ENCODE measurements at places on chromosomes 12 and 14.

GRCh38 chr12:105567061-105567460 lies 236.6 kb downstream of the C12orf75 start:
- no peaks in the 10 kb centered on the region for H3K27me3 ChIP-seq
- no peak overlapping the region for H3K27ac ChIP-seq
- no peak overlapping the region for H3K4me3 ChIP-seq
- H3K36me3 ChIP-seq = no peaks in the 10 kb centered on the region
- DNase-seq = no peak
- peaks cover 4% of the 10 kb centered on the region for H3K4me1 ChIP-seq

DNA sequence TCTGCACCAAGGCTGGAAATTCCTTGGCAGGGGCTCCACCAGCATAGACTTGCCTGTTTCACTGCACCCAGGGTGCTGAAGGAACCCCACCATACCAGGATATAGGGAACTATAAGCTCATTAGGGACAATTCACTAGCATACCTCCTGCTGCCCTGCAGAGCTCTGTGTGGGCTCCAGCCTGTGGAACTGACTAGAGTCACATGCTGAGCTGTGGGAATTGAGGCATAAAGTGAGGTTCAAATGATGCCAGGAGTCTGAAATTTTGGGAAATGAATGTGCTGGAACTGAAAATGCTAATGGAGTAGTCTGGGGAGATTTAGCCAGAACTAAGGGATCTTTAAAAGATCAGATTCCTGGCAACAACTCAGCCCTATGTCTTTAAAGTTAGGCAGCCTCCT lies 7.3 kb upstream of the EMP1 start:
- peaks cover 13% of the 10 kb centered on the region for H3K4me1 ChIP-seq
- H3K36me3 ChIP-seq = no peaks in the 10 kb centered on the region
- no peak overlapping the region for H3K4me3 ChIP-seq
- H3K27ac ChIP-seq = no peak overlapping the region
- no peak for DNase-seq

DNA sequence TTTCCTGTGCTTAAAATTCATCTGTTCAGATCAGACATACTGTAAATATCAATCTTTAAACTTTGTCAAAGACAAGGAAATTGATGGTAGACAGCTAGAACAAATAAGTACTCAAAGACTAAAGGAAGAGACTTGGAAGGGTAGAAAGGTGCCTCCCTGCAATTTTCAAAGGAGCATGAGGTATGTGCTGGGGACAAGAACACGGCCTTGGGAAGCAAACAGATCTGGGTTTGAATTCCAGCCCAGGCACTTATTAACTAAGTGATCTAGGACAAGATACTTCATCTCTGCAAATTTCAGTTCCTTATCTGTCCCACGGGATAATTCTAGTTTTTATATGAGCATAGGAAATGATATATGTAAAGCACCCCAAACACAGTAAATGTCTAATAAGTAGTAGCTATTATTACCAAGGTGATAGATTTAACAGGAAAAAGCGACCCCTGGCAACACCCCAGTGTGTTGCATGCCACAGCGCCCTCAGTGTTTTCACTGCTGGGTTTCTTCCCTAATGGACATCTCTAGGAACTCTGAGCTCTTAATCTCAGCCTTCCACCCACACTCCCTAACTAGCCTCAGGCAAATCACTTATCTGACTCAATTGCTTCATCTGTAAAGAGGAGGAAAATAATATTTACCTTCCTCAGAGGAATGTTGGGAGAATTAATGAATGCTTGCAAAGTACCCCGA lies 44.7 kb upstream of the BMP4 start:
- no peaks in the 10 kb centered on the region for H3K36me3 ChIP-seq
- peaks cover 17% of the 10 kb centered on the region for H3K4me1 ChIP-seq
- no peaks in the 10 kb centered on the region for H3K27me3 ChIP-seq
- no peak overlapping the region for H3K27ac ChIP-seq

DNA sequence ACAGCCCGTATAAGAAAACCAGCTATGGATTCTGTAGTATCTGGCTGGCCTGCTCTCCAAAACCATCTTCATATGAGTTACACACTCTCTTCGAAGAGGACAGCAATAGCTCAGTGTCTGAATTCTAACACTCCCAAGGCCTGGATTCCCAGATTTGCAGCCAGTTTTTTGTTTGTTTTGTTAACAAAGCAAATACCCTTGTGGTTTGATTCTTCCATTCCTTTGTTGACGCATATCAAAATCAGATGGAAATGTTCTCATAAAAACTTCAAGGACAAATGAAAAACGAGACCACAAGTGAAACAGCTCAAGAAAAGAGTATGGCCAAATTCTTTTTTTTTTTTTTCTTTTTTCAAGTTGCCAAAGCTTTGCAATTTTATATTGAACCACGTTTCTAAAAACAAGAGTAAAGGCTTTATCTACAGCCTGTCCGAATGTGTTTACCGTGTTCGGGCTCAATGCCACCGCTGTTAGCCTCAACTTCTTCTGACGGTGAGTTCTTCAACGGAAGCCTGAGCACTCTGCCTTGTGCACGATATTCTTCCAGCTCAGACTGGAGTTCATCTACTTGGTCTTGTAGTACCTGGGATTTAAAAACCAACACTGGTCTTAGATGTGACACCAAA lies 67.5 kb downstream of the NIN start:
- H3K4me1 ChIP-seq = no peaks in the 10 kb centered on the region
- no peaks in the 10 kb centered on the region for H3K27me3 ChIP-seq
- no peak overlapping the region for H3K4me3 ChIP-seq
- peak overlapping the region; percentile 45 for H3K27ac ChIP-seq
- no peak for DNase-seq

GRCh38 chr12:109115404-109115757 lies 1.0 kb upstream of the ACACB start:
- no peak overlapping the region for H3K4me3 ChIP-seq
- H3K27ac ChIP-seq = no peak overlapping the region
- peaks cover 7% of the 10 kb centered on the region for H3K4me1 ChIP-seq
- peaks cover 11% of the 10 kb centered on the region for H3K36me3 ChIP-seq
- no peak for DNase-seq
- H3K27me3 ChIP-seq = no peaks in the 10 kb centered on the region

- H3K36me3 ChIP-seq = no peaks in the 10 kb centered on the region
- H3K27me3 ChIP-seq = no peaks in the 10 kb centered on the region
- no peaks in the 10 kb centered on the region for H3K4me1 ChIP-seq
- H3K27ac ChIP-seq = no peak overlapping the region
- no peak overlapping the region for H3K4me3 ChIP-seq
Measured at GRCh38 chr14:90797451-90797850, 18.8 kb downstream of the TTC7B start.

DNA sequence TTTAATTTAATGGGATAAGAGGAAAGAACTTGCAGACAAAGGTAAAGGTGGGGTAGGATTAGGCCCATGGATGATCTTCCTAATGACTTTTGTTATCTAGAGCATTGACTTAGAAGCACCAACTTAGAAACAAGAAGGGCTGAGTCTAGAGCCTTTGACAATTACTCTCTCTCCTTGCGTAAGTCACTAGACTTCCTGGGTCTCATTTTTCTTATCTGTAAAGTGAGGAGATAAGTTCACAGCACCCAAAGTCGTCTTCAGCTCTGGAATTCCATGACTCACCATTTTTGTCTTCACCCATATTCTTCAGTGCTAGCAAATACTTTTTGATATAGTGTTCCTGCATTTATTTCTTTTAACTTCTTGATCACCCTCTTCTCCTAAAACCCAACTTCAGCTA lies 75.7 kb downstream of the SSPN start:
- no peaks in the 10 kb centered on the region for H3K27me3 ChIP-seq
- DNase-seq = no peak
- no peaks in the 10 kb centered on the region for H3K36me3 ChIP-seq
- no peak overlapping the region for H3K27ac ChIP-seq
- H3K4me3 ChIP-seq = no peak overlapping the region

- H3K27ac ChIP-seq = no peak overlapping the region
- no peak overlapping the region for H3K4me3 ChIP-seq
- no peak for DNase-seq
- H3K27me3 ChIP-seq = no peaks in the 10 kb centered on the region
Measured at GRCh38 chr14:103395244-103395643, 10.0 kb downstream of the MARK3 start.

Data from SJCRH30 (cell line).